Astrocyte of the hippocampus (primary cell): ENCODE measurements at places on chromosomes 12 and 14.

DNA sequence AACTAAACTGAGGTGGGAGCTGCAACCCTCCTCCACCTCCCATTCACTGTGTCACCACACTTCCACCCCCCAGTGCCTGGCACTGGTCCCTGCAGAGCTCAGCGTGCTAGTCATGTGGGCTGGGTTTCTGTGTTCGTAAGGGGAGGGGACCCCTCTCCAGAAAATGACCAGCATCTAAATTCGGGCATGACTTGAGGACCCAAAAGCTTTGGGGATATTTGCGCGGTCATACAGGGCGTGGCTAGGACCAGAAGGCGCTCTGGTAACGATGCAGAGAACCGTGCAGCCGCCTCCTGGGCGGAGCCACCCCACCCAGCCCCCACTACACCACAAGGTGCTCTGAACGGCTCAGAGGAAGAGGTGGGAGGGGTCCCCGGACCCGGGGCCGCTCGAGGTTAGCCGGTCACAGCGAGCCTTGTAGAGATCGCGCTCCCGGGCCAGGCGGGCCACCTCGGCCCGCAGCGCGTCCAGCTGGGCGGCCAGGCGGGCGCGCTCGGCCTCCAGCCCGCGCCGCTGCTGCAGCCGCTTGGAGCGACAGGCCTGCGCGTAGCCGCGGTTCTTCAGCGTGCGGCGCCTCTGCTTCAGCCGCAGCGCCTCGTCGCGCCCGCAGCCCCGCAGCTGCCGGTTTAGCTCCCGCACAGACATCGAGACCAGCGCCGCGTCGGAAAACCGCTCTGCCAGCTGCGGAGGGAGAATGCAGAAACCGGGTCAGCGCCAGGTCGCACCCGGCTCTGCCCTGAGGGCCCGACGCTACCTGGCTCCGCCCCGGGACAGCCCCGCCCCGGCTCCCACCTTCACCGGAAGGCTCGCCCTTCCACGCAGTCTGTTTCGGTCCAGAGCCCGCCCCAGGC lies 9.8 kb downstream of the CPNE6 start:
- DNase-seq, result peak; percentile 57

DNA sequence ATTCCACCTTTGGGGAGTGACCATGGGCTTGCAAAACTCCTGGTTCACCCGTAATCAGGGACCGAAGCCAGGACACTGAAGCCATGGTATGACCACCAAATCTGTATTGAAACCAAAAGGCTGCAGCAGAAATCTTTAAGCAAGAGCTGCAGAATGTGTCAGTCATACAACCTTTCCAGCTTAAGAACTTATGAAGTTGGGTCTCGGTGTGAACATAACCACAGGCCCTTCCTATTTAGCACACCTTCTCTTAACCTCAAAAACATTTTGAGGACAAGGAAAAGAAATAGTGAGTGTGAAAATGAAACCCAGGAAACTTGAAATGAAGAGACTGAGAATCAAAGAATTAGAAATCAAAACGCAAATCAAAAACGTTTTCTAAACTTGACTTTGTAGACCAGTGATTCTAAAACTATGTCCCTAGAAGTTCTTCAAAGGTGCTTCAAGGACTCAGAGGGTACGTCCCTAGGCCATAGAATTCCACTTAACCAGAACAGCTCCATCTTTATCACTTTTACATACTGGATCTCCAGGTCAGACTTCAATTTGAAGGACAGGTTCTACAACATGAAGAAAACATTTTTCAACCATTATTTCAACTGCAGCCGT lies 231.6 kb upstream of the GRIP1 start:
- no peak for DNase-seq

GRCh38 chr14:48937541-48938195 lies 648.5 kb downstream of the RPS29 start:
- peak; percentile 82 for DNase-seq

DNA sequence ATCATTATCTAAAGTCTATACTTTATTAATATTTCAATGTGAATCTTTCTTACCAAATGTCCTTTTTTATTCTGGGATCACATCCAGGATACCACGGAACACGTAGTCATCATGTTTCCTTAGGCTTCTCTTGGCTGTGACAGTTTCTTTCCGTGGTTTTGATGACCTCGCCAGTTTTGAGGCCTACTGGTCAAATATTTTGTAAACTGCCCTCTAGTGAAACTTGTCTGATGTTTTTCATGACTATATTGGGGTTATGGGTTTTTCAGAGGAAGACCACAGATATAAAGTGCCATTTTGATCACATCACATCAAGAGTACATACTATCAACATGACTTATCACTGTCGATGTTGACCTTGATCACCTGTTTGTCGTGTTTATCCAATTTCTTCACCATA lies 14.1 kb upstream of the SERPINA6 start:
- peak; percentile 15 for DNase-seq

GRCh38 chr12:62581288-62582064 lies 114.8 kb downstream of the MON2 start:
- peak; percentile 63 for DNase-seq

GRCh38 chr12:108939594-108939993 lies 59.7 kb downstream of the DAO start:
- peak; percentile 17 for DNase-seq

- DNase-seq, result no peak
These were observed 4.3 kb downstream of the KLRC4 start for GRCh38 chr12:10405294-10405693.

DNA sequence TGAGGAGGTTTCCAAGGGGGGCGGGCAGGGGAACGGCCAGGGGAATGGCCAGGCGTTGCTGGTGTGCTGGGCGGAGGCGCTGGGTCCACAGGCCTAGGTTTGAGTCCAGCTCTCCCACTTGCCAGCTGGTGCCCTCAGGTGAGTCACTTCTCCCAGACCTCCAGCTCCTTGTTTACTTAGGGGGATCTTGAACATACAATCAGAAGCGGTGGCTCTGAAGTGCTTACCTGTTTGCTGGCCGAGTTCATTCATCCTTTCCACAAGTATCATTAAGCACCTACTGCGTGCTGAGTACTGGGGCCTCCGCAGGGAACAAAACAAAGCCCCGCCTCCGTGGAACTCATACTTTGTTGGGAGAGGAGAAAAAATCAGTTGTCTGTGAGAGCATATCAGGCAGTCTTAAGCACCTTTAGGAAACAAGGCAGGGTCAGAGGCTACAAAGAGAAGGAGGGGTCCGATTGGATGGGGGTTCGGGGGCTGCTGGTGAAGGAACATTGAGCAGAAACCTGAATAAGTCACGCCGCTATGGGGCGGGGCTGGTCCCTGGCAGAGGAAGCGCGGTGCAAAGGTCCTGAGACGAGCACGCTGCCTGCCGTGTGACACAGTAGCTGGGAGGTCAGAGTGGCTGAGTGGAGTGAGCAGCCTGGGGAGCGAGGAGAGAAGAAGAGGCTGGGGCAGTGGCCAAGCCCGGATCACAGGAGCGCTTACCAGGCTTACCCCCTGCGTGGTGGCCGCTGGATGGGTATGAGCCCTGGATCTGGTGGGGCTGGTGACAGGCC lies 15.1 kb downstream of the MVK start:
- no peak for DNase-seq

DNA sequence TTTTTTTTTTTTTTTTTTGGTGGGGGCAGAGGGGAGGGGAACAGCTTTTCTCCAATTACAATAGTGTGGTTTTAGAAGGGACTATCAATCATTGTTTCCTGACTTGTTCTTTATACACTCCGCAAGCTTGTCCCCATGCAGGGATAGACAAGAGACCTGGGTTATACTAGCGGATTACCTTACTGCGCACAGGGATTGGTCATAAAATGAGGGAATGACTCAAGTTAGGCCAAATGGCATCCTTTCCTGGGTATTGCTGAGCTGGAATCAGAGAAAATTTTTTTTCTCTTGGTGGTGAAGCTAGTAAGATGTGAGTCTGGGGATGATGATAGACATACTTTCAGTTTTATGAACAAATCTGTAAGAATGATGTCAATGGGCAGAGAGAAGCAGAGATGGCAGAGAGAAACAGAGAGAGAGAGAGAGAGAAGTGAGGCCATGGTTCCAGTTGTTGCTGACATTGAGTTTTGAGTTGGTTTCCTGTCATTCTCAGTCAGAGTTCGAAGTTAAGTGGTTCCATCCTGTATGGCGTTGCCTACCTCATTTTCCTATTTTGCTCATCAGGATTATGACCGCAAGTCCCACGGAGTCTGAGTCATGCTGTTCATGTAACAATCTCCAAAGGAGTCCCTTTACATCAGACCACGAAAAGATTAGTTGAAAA lies 59.1 kb upstream of the OTOGL start:
- DNase-seq, result peak; percentile 53

DNA sequence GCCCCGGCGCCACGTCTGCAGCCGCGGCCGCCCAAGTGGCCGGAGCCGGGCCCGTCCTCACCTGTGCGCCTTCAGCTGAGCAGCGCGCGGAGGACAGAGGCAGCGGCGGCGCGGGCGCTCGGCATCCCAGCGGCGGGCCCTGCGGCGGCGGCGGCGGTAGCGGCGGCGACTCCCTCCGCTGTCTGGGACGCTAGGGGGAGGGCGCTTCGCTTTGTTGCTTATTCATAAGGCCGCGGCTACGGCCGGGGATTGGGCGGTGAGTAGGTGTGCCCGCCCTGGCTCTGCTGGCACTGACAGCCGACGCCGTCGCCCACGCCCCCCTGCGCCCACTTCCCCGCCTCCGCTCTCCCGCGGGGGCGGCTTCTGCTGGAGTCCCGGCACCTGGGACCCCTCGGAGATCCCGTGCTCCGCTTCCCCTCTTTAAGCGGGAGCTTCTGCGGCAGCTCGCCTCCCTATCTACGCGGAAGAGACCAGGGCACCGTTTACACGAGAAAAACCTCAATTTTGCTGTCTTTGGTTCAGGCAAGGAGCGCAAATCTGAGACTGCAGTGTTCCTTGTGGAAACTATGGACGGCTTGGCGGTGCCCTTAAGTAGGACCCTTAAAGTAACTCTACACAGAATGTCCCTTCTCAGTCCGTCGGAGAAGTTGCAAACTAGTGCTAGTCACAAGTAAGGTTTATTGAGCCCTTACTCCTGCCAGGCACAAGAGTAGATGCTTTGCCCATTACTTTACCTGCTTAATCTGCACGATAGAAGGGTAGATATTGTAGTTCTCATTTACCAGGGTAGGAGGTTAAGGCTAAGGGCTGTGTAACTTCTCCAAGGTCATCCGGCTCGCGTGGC lies at the start of gene ARMH4:
Gene ARMH4 (minus strand): TSS at position 200 of the 844 bp plus-strand sequence. CDS start 12,855 bp downstream, outside the sequence.
- peak; percentile 95 for DNase-seq

DNA sequence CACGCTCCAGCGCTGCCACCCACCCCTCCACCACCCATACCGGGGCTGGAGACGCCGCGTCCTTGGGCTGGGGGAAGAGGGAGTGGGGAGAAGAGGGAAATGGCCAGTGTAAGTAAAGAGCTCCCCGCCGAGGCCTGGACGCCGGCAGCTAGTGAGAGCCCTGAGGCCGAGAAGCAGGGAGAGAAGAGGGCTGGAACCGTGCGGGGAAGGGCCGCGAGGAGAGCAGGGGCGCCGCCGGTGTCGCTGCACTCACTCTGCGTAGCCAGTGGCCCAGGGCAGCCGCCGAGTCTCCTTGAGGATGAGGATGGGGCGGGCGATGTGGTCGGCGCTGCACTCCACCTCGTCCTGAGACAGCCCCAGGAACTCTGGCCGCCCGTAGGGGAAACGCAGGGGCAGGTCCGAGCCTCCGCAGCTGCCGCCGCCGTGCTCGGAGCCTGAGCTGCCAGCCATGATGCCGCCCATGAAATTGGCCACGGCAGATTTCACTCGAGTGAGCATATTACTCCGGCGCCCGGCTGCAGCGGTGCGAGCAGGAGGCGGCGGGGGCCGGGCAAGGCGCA lies 631 bp downstream of the PPM1H start:
- peak; percentile 70 for DNase-seq

DNA sequence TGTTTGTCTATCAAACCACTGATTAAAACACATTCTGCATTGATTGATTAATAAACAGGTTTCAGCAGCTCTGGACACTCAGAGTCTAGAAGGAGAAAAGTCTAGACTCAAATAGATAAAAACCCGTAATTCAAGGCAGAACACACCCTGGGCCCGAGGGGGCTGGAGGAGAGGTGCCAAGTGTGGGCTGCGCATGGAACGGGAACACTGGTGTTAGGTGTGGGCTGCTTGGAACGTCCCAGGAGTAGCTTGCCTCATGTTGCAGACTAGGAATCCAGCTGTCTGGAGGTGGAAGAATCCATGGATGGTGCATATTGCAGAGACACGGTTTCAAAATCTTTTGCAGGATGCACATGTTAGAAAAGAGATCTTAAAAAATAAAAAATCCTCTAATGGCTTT lies 223.0 kb downstream of the APAF1 start:
- no peak for DNase-seq

DNA sequence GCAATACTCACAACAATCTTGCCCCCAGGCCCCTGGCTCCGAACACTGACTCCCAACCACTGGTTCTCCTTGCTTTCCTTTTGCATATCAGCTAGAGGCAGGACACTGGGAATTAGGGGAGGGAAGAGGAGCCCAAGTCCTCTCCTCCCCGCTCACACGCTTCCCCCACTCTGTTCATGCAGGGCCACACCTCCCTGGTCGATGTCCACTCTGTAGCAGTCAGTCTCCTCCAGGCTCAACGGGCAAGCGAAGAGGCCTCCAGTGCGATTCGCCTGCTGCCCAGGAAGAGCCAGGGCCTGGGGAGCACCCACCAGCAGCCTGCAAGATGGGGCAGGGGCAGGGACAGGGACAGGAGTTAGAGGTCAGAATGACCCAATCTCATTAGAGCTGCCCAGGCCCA lies 4.8 kb downstream of the ITGA7 start:
- no peak for DNase-seq

DNA sequence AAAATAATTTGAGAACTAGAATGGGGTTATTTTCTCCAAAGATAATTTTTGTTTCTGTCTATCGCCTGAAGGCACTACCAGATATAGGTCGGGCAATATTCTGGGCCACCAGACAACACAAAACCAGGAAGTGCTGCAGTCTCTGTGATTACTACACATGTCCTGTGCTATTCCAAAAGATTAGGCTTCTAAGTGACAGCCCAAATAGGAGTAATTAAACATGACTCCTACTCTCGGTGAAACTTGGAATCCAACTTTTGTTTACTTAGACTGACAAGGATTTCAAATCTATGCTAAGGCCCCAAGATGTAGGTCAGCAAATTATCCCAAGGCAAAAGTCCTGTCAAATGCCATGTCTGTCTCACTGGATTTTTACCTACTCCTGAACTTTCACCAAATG lies 157.6 kb upstream of the LRFN5 start:
- DNase-seq, result peak; percentile 2

- DNase-seq, result peak; percentile 20
These were observed 1189.0 kb upstream of the FLRT2 start for GRCh38 chr14:84340938-84341337.

GRCh38 chr14:79325071-79325470 lies 886.2 kb downstream of the DIO2 start:
- DNase-seq, result peak; percentile 31

DNA sequence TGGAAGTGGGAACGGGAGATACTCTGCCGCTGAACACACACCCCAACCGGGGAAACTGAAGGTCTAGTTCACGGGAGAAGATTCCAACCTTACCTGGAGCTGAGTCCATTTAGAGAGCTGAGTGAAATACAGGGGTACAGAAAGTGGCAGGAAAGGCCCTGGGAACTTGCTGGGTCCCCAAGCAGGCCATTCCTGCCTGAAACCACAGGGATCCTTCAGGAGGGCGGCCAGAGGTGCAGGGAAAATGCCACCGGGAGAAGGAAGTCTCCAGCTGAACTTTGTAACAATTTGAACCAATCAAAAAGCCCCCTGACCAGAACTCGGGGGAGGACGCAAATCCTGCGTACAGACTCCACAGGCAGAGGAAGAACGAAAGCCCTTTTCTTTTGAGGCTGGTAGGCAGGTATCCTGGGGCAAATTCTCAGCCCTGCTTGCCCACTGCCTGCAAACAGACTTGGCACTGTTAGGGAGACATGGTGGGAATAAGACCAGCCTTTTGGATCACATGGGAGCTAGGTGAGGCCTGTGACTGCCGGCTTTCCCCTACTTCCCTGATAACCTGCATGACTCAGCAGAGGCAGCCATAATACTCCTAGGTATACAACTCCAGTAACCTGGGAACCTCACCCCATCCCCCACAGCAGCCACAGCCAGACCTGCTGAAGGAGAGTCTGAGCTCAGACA lies 170.9 kb downstream of the SEC23A start:
- no peak for DNase-seq
